ENCODE measurements at places on chromosomes 6 and 20.

- no peak for DNase-seq
These were observed 8.5 kb downstream of the RBM38 start for GRCh38 chr20:57399587-57400155.

GRCh38 chr20:31747640-31748039 is 8.6 kb downstream of the TPX2 start:
- DNase-seq, result no peak

DNA sequence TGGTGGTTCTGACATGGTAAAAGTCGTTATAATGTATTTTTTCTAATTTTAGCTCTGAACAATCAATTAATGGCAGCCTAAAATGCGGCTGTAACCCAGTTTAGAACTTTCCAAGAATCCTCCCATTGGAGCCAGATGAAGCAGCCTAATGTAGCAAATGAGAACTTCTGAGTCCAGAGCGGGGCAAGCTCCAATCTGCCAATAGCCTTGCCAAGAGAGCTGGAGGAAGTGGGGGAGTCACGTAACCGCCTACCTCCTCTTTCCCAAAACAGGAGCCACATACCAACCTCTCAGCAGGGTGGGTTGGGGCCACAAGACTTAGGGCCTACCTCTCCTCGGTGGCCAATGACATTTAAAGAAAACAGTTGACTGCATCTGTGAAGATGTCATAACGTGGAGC is 230.6 kb downstream of the SOD2 start:
- DNase-seq, result no peak

GRCh38 chr6:18545726-18546125 is 158.6 kb downstream of the RNF144B start:
- no peak for DNase-seq

GRCh38 chr6:37175332-37176267 is 5.6 kb downstream of the PIM1 start:
- DNase-seq, result no peak

GRCh38 chr6:105492706-105493673 is 90.1 kb upstream of the PREP start:
- no peak for DNase-seq

GRCh38 chr20:47701612-47702011 is 83.7 kb downstream of the SULF2 start:
- no peak for DNase-seq

DNA sequence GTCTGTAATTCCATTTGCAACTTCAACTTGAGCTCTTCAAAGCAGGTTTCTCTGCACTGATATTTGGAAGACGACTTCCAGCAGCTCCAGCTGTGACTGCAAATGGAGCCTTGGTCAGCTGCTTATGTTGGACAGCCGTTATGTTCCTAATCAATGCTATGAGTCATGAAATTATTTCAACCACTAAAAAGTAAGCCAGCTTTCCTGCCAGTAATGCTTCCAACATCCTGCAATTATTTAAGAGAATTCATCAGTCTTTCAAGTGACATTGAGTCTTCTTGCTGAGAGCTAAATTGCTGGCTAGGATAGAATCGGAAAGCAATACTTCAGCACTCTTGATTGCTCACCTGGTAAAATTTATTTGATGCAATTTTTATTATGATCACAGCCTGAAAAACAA is 375.7 kb downstream of the MMUT start:
- DNase-seq, result no peak

DNA sequence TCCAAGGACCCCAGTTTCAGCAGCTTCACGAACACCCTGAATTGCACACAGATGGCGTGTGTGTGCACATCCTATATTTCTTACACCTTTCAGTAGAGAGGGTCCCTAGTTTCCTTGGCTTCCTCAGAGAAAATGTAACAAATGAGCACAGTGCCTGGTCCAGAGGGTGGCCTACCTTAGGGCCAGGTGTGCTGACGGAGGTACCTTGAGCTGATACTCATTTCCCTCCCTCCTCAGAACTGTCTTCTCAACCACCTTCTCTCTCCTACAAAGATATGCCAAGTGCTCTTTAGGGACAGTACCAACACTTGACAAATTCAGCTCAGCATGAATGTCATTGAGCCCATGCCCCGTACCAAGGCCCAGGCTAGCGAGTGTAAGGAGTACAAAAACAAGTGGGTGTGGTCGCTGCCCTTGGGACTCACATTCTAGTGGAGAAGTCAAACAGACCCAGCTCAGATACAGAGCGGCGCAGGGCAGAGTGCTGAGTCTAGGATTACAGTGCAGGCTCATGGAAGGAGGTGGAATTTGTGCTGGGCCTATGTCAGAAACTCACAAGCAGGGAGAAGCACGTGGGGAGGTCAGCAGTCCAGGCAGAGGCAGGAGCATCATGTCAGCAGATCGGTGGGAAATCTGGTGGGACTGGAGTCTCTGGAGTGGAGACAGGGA is 9.6 kb upstream of the BPHL start:
- no peak for DNase-seq

DNA sequence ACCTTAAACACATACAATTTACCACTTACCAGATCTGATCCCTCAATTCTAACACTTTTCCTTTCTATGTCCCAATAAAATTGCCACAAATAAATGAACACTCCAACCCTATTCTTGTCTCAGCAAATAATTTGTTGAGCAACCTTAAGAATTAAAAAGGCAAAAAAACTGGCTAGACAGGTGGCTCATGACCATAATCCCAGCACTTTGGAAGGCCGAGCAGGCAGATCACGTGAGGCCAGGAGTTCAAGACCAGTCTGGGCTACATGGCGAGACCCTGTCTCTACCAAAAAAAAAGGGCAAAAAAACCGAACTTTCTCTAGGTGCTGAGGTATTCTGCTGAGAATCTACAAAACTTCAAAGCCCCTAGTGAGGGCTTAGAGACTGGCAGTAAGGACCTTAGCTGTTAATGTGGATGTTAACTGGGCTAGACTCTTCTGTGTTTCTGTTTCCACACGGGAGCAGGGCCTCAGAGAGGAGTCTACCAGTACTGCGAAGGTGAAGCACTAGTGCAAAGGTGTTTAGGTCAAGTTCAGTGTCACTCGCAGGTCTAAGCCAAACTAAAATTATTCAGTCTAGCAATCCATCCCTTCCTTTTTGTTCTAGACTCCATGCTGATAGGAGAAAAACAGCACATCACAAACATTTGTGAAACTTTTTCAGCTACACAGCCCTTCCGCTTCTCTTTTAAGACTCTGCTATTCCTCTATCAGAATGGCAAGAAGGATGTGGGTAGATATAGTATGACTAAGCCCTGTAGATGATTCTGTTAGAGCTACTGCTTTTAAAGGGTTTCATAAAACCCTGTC is 2.6 kb downstream of the FASTKD5 start:
- no peak for DNase-seq

GRCh38 chr6:63391203-63391970 is 71.6 kb upstream of the LGSN start:
- no peak for DNase-seq

GRCh38 chr6:56047931-56048540 is 172.6 kb upstream of the BMP5 start:
- DNase-seq, result no peak

DNA sequence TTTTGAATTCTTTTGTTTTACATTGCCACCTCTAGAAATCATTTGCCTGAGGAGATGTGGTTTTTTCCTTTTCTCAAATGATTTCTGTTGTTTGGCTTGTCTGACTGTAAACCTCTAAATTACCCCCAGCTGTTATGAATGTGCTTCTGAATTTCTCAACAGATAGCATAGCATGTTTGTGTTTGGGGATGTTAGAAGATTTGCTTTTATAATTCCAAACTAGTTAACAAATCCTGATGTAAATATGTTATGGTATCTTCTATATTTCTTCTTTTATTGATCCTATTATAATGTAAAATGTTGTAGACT is 31.6 kb upstream of the EZR start:
- DNase-seq, result no peak

- no peak for DNase-seq
These were observed 372.9 kb downstream of the DOK5 start for GRCh38 chr20:54848262-54848661.

DNA sequence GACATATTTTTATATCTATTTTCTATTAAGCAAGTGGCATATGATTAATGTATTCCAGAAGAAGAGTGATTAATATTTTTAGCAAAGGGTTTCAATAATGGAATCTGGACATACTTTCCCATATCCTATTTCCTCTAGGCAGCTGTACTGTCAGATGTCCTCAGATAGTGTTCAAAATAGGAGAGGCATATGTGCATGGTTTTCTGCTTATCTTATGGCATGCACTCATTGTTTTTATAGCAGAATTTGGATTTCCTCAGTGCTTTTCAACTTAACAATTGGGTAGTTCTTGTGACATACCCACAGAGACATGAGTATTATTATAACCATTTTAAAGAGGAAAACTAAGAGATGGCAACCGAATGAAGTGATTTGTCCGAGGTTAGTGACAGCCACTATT is 12.6 kb upstream of the SLC17A5 start:
- no peak for DNase-seq

DNA sequence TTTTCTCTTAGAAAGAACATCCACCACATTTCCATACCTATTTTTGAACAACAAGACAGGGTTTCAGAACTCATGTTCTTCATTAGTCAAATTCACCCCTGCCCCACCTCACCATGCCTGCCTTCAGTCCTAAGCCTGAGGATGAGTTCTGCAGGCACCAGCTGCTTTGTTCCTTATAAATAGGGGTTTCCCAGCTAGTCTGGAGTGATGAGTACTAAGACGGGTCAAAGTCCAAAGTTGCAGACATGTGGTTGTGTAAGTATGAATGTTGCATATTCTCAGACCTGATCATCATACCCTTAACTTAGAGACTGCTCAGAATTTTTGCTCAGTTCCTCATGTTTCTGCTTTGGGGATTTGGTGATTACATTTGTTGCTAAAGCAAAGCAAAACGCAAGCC is 257.7 kb upstream of the CDYL start:
- DNase-seq, result no peak

- DNase-seq, result no peak
These were observed 72.7 kb downstream of the ELOVL4 start for GRCh38 chr6:79874531-79875134.

GRCh38 chr20:16397086-16397485 is 176.2 kb downstream of the KIF16B start:
- DNase-seq, result peak; percentile 54

- no peak for DNase-seq
These were observed 40.8 kb upstream of the TMEM244 start for GRCh38 chr6:129901910-129902309.

DNA sequence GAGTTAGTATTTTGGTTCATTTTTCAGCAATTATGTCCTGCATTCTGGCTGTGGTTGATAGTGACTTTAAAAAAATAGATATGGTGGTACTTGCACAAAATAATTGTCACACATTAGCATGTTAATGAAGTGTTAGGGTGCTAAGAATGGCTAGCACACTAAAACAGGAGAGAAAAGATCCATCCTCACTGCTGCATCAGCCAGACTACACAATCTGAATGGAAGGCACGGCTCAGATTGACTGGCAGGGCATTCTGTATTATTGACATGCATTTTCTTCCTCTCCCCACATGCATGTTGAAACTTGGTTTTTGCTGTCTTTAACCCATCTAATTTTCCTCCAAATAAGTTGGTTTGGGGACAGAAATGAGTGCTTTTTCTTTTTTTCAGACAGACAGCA is 306.3 kb downstream of the PRL start:
- no peak for DNase-seq
